ENCODE measurements at places on chromosomes 6 and 20. TPM values are rescaled to one million over a fixed set of nuclear protein-coding genes. Genes with fewer than 3 reads are reported as not detected.

DNA sequence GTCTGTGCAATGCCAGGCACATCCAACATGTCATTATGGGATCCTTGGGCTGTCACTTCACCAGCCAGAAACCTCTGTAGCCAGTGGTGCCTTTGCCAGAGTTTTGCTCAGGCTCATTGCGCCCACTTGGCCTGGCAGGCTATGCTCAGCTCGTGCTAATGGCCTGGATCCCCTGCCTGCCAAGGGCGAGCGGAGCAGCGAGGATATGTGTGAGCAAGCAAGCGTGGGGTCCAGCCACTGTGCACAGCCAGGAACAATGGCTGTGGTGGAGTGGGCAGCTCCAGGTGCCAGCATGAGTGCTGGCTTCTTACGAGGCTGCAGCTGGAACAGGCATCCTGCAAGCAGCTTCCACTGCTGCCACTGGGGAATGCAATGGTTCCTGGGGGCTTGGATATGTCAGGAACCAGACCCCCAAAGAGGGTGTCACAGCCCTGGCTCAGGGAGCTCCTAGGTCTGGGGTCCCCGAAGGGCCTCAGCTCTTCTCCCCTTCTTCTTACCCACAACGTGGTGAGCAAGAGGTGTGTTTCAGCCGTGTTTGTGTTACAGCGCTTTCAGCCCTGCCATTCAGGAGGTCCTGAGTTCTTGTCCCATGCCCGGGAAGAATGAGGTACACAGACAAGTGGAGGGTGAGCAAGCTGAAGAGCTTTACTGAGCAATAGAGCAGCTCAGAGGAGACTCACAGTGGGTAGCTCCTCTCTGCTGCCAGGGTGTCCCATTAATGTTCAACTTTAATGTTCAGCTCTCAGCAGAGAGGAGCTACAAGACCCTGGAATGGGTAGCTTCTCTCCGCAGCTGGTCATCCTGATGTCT lies 22.3 kb upstream of the TOP1 start:
- DNase-seq, result no peak

DNA sequence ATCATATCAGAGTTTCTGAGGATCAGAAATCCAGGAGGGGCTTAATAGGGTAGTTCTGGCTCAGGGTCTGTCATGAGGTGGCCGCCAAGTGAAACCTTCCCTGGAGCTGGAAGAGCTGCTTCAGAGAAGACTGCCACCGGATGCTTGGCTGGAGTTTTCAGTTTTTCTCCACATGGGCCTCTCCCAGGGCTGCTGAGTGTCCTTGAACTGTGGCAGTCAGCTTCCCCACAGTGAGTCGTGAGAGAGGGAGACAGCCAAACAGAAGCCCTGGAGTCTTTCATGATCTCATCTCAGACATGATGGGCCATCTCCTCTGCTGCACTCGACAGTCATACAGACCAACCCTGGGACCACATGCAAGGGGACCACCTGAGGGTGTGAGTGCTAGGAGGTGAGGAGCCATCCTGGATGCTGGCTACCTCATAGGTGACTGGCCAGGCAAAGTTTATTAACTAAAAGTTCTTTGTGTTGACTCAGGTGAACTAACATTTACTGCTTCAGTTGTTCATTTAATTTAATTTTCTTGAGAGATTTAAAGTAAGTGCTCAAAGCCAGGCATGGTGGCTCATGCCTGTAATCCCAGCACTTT lies 71.5 kb downstream of the SHLD1 start:
- no peak for DNase-seq

Gene TFAP2D
- not detected for polyA plus RNA-seq

DNA sequence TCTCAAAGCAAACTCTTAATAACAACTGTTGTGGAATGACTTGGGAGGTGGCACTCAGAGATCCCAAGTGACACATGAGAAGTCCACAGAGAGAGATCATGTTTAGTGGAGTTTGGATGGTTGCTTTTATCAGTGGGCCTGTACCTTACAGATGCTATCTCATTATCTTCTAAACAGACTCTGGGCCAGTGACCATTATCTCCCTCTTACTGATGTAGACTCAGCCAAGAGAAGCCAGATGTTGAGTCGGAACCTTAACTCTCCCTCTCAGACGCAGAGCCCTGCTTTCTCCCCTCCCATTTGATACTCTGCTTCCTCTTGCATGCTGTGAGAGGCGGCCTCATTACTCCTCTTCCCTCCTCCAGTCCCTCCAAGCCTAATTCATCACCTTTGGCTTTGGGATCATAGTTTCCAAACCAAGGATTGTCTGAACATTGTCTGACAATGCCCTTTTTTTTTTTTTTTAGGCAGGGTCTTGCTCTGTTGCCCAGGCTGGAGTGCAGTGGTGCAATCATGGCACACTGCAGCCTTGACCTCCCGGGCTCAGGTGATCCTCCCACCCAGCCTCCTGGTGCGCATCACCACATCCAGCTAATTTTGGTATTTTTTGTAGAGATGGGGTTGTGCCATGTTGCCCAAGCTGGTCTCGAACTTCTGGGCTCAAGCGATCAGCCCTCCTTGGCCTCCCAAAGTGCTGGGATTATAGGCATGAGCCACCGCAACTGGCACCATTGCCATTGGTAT lies 4.5 kb upstream of the DDR1 start:
- DNase-seq, result no peak

Gene PNLDC1
- polyA plus RNA-seq, result 0.19 TPM

Gene KIAA1755
- polyA plus RNA-seq, result 3.5 TPM

GRCh38 chr20:57438552-57438951 lies 47.4 kb downstream of the RBM38 start:
- no peak for DNase-seq

GRCh38 chr6:132812255-132812732 lies 2.1 kb upstream of the RPS12 start:
- DNase-seq, result no peak

GRCh38 chr6:127103482-127103881 lies 15.0 kb upstream of the RSPO3 start:
- DNase-seq, result no peak

GRCh38 chr6:87907521-87907920 lies 140.1 kb upstream of the SPACA1 start:
- no peak for DNase-seq

All from AG04450 (cell line).